ENCODE measurements at places on chromosomes 7 and 10.

DNA sequence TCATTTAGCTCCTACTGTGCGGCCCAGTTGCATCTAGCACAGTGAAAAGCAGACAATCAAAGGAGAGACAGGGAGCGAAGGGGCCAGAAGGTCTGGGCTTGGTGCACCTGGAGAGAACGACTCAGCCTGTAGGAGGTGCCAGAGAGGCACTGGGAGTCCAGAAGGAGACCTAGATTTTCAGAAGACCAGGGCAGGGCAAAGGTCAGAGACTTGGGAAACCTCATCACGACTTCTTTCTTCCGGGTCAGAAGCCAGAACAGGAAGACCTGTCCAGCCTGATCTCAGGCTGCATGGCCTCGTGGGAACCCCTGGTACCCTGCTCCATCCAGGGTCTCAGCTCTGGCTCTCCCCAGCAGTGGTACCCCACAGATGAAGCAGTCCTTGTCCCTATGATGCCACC is 5.2 kb downstream of the AGAP3 start:
- DNase-seq: no peak

DNA sequence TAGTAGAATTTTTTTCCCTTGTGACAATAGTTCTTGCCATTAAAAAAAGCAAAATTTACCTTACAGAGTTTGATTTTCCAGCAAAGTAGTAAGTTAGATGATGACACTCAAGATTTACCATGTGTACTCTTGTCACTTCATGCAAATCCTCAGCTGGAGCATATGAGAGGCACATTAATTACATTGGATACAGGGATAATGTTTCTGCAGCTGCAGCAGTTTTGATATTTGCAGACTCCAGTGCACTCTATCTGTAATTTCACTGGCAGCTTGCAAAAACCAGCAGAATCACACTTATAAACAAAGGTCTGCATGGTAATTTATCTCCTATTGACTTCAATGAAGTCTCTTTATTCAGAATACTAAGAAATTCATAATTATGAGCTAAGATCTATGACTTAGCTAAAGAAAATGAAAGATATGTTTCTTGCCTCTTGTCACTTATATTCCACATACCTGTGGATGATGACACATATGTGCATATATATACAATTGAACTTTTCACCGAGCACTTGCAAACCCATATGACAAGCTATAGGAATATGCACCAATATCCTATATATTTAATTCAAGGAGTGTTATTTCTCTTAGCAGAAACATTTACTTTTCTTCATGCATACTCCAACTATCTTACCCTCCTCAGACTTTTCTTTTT is 530.6 kb downstream of the PHTF2 start:
- DNase-seq: no peak

GRCh38 chr7:33933611-33934281 is 28.4 kb downstream of the BMPER start:
- DNase-seq: no peak

- no peak for DNase-seq
Measured at GRCh38 chr10:18056583-18056982, 83.6 kb upstream of the CACNB2 start.

- no peak for DNase-seq
Measured at GRCh38 chr10:93267521-93267920, 193.8 kb downstream of the CYP26A1 start.

DNA sequence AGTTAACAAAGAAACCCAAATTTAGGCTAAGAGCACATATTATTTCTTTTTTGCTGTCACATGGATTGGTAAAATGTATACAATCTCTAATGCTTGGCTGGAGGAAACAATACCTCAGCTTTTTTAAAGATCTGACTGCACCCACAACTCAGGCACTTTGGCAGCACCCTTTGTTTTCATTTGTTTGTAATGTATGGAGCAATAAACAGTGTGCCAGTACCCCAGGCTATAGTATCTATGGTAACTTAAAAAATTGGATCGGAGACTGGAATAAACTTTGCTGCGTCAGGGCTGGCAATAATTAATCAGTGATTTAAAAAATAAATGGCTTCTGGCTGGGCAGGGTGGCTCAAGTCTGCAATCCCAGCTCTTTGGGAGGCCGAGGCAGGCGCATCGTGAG is 27.2 kb downstream of the POLR1F start:
- no peak for DNase-seq

DNA sequence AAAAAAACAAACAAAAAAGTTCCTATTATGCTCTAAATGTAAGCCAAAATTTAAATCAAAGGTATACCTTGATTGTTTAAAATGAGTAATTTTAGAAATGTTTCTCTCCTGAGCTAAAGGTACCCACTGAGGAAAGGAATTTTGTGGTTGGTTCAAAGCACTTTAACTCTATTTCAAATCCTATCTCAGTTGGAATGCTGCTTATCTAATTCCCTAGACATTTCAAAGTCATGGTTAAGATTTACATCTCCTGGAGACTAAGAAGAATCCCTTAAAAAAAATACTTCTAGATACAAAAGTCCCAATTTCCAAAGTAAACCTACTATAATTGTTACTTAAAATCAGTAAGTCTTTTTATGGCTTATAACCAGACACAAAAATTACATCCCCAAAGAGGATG is 830.7 kb downstream of the GRID1 start:
- DNase-seq: no peak

DNA sequence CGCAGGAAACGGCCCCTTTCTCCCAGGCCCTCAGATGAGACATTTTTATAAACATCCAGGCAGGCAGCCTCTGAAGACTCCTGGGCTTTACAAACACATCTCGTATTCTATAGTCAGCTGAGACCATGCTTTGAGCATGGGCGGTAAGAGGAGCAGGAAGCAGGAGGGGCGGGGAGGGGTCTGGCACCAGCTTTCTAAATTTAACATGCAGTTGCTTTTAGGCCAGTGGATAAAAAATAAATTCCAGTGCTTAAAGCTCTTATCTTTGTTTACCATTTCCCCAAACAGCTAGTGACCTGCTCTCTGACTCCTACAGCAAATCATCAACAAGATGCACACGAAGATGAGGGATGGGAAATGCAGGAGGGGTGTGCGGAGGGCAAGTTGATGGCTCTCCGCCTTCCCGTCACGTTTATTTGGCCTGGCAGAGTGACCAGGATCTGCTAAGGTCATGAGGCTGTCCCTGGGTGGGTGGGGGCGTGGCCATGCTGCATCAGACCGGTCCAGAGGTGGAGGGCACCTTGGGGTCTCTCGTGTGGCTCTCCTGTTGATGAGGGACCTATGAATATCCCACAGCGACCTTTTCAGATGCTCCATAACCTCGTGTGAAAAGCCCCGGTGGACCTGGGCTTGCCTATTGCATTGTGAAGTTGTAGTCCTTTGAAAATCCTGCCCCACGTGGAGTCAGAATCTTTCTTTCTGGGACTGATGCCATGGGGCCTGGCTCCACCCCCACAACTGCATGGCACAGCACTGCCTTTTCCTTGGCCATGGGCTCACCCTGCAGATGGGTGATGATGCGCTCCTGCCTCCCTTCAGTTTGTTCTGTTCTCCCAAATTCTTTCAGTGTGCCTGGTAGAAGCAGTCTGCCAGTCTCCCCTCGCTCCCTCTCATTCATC is 67.5 kb downstream of the PARP12 start:
- DNase-seq: no peak

GRCh38 chr10:97454330-97455036 is 8.5 kb downstream of the ZDHHC16 start:
- DNase-seq: peak; percentile 53

DNA sequence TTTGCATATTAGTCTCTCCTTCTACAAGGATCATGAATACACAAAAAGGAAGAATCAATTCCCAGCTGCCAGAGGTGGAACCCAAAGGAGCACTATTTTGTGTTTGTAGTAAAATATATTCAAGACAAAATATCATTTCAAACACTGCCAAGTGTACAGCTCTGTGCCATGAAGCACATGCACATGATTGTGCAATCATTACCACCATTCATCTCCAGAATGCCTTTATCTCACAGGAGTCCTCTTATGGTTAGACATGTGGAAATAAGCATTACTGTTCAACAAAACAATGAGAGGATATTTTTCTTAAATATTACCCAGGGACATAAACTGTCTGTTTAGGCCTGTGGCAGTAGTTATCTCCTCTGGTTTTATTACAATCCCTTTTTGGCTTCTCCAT is 151.4 kb upstream of the PPP1R3A start:
- DNase-seq: no peak
